ENCODE measurements at places on chromosomes 1 and 21. TPM values are rescaled to one million over a fixed set of nuclear protein-coding genes. Genes with fewer than 3 reads are reported as not detected.

DRAXIN gene
- not detected for polyA plus RNA-seq

BRDT gene
- not detected for polyA plus RNA-seq

DCST2 gene
- 15.2 TPM for polyA plus RNA-seq

F13B gene
- not detected for polyA plus RNA-seq

GRCh38 chr1:37714226-37714625, 21.9 kb downstream of the CDCA8 start:
- no peak for DNase-seq

- no peak for DNase-seq
These were observed 68.2 kb upstream of the BCL9 start for GRCh38 chr1:147472966-147473732.

DNA sequence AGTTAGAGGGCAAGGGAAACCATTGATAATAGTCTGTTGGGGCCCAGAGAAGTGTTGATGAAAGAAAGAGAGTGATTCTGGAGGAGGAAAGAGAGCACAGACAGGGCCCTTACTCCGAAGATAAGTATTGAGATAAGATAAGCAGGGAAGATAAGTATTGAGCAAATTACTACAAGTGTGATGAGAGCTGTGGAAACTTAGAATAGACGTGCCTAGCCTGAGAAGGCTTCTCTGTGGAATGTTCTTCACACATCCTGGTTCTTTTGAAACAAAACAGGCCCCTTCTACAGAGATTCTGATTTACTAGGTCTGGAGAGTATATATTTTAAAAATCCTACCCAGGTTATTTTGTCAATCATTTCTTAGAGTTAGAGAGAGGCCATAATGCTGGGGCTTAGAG, 26.4 kb downstream of the FNBP1L start:
- DNase-seq: no peak

DNA sequence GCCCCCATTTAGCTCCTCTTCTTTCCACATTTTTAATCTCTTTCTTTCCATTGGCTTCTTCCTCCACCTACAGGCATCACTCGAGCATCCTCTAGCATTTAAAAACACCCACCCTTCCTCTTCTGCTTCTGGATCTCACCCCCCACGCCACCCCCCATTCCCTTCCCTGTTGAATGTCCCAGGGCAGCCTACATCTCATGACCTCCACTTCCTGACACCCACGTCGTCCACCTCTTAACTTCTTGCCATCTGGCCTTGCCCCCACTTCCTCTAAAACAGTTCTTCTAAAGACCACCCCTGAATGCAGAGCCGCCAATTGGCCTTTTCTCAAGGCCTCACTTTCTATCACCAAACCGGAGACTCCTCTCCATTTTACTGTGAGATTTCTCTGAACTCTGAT, 6.1 kb upstream of the ETNK2 start:
- no peak for DNase-seq

- no peak for DNase-seq
These were observed 14.8 kb downstream of the FMOD start for GRCh38 chr1:203336097-203336496.

DNA sequence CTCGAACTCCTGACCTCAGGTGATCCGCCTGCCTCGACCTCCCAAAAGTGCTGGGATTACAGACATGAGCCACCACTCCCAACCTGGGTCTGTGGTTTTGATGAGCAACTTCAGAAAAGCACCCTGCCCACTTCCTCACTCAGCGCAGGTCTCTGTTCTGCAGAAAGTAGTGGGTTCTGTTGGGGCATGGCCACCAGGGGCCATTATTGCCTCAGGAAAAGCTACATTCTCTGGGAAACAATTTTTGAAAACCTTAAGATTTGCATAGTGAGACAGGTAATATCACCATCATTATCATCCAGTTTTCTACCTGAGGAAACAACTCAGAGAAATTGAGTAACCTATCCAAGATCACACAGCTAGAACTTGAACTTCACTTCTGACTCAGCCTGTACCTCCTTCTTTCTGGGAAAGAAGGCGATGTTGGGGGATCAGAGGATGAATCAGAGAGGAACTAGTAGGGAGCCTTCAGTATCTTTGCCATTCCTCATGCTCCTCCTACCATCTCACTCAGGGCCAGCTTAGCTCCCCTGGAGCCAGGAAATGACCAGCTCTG, 7.1 kb upstream of the NES start:
- DNase-seq: no peak

DNA sequence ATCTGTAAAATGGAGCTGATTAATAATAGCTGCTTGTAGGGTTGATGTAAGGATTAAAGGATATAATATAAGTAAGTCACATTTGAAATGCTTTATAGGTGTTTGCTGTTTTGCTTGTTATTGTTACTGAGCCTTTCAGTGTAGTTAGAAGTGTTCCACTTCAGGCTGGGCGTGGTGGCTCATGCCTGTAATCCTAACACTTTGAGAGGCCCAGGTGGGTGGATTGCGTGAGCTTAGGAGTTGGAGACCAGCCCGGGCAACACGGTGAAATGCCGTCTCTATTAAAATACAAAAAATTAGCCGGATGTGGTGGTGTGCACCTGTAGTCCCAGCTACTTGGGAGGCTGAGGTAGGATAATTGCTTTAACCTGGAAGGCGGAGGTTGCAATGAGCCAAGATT, 12.2 kb downstream of the TRNAU1AP start:
- DNase-seq: no peak

- no peak for DNase-seq
These were observed 192.3 kb downstream of the FCRL5 start for GRCh38 chr1:157360023-157360390.
